ENCODE measurements at places on chromosomes 7 and 10.

- no peak for DNase-seq
Measured at GRCh38 chr7:150838965-150839650, 13.2 kb upstream of the AOC1 start.

- DNase-seq, result no peak
Measured at GRCh38 chr7:70322856-70323255, 724.6 kb downstream of the AUTS2 start.

DNA sequence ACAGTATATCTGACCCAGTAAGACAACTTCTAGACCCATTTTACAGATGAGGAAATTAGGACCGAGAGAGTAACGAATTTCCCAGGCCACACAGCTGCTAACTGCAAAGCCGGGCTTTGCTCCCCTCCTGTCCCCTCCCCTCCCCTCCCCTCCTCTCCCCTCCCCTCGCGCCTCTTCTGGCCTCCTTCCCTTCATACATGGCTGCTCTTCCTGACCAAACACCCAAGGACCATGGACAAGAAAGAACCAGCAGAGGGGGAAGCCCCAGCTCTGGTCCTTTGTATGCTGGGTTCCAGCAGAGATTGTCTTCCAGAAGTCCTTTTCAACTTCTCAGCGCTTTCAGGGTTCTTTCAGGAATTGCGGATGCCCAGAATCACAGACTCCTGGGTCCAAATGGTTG is 3.6 kb upstream of the TMEM72 start:
- no peak for DNase-seq

DNA sequence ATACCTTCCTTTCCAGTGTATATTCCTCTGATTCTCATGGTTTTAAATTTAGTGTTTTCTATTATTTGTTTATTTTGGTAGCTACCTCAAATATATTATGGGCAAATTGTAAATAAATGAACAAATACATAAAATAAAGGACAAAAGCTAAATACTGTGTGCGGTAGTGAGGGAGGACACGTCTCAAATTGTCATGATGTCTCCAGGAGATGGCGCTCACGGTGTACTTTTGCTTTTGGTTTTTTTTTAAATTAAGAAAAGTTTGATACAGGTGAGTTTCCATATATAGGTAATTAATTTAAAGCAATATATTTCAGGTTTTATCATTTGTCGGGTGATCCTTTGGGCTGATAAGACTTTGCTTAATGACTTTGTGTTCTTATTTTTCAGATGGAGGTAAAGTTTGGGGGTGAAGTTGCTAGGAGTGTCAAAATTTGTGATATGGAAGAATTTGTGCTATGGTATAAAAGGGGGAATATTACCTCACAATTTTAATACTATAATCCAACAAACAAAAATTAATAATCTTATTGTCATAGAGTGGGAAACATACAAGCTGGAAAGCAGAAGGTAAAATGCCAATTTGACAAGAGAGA is 68.4 kb upstream of the TMEM229A start:
- DNase-seq, result no peak

- no peak for DNase-seq
Measured at GRCh38 chr10:15163253-15163828, 5.2 kb downstream of the NMT2 start.

DNA sequence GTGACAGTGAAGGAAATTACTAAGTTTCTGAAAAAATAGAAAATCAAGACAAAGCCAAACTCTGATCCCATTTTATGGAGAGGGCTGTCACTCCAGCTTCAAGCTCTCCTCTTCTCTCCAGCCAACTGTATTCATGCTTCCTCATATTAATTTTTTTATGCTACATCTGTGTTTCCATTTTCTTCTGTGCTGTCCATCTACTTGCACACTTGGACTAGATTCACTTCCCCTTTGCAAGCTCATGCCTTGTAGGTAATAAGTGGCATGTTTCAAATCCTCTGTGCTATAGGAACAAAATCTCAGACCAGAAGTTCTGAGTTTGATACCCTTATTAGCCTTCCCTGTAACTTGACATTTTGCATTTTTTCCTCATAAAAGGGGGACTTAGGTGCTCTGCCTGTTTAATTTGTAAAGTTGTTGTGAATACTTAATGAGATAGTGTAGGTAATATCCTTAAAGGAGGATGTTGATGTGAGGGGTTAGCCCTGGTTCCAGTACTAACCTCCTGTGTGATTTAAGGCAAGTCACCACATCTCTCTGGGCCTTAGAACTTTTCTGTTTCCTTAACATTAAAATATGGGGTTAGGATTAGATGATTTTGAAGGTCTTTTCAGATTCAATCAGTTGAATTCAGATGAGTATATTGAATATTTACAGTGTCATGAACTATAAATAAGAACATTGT is 358.8 kb downstream of the BBS9 start:
- no peak for DNase-seq

DNA sequence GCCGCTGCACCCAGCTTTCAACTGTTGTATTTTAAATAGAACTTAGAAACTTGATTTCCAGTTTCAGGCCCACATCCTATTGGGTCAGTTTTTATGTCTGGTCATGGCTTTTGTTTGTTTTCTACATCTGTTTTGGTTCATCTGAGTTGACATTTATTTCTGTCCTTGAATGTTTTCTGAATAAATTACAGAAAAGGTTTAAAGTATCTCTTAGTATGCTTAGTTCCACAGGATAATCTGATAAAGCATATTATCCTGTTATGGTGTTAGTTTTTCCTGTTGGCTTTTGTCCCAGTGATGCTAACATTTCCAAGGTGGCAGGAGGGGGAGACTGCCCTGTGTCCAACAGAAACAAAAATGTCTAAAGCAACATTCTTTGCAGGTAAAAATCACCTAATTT is 733.2 kb downstream of the INHBA start:
- no peak for DNase-seq

- no peak for DNase-seq
Measured at GRCh38 chr7:108278776-108279175, 148.6 kb upstream of the LAMB4 start.

DNA sequence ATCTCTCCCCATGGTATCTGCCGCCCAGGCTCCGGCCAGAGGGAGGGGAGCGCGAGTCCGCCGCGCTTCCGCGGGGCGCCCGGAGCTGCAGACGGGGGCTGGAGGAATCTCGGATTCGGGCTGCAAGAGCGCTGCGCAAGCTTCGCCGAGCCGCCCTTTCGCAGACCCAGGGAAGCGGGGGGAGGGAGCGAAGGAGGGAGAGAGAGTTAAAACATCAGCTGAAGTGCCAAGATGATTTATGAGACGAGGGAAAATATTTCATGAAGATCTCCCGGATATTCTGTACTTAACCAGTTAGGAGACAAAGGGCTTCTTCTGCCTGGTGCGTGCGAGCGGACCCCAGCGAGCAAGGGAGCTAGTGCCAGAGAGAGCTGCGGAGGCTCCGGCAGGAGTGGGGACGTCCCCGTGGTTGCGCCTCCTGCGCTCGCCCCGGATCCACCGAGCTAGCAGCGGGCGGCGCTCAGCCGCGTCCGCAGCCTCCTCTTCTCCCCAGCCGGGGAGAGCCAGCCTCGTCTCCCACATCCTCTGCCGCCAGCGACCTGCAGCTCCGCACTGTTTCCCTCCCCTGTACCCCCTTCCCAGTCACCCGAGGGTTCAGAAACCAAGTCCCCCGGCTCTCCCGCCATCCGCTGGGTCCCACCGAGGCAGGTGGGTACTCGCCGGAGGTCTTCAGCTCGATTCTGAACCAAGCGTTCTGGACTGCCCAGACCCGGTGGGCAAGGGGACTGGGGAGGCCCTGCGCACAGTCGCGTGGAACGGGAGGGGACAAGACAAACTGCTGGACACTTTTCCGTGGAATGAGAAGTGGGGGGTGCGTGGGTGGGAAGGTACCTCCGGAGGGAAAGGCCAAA is 1.0 kb upstream of the PAX2 start:
- no peak for DNase-seq

- no peak for DNase-seq
Measured at GRCh38 chr7:113085781-113086390, 741 bp downstream of the GPR85 start.

- DNase-seq, result peak; percentile 65
Measured at GRCh38 chr10:133159950-133160825, at the start of gene KNDC1. Gene KNDC1, plus strand, starts transcription at chr10:133160219. Its CDS starts 249 bp downstream, at chr10:133160468.

GRCh38 chr7:78171398-78171797 is 372.8 kb downstream of the PHTF2 start:
- DNase-seq, result no peak

- no peak for DNase-seq
Measured at GRCh38 chr7:95917634-95918033, 145.3 kb downstream of the DYNC1I1 start.

DNA sequence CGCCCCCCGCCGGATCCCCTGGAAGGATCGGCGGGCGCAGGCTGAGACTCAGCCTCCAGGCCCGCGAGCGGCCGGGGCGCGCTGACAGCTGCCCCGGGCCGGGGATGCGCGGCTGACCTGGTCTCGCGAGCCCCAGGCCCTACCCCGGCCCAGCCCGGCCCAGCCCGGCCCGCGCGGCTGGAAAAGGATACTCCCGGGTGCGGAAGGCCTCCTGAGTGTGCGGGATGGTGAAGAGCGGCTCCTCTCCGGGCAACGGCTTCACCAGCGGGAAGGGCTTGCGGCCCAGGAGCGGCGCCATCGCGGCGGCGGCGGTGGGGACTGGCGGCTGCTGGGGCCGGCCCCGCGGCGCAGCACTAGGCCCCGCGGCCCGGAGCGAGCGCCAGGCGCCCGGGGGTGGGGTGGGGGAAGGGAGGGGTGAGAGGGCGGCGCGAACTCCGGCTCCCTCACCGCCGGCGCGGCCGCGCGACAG is 423 bp downstream of the BAZ1B start:
- no peak for DNase-seq

- DNase-seq, result no peak
Measured at GRCh38 chr10:85599081-85599480, 767.5 kb downstream of the GRID1 start.

- DNase-seq, result peak; percentile 22
Measured at GRCh38 chr10:43980313-43980712, 331.6 kb upstream of the ZNF32 start.

DNA sequence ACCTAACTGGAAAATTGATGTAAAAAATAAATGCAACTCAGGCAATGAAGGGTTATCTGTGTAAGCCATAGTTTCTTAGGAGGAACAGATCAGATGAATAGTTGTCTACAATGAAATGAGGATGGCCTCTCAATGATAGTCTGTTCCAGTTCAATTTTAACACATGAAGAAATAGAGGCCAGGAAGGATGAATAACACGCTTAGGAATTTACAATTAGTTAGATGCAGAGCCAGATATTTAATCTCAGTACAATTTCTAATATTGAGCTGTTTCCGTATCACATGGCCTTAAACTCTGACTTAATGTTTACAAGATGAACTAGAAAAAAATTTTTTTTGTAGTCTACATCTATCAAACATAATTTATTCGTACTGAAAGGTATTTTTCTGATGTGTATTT is 176.6 kb downstream of the GALNT11 start:
- DNase-seq, result no peak

DNA sequence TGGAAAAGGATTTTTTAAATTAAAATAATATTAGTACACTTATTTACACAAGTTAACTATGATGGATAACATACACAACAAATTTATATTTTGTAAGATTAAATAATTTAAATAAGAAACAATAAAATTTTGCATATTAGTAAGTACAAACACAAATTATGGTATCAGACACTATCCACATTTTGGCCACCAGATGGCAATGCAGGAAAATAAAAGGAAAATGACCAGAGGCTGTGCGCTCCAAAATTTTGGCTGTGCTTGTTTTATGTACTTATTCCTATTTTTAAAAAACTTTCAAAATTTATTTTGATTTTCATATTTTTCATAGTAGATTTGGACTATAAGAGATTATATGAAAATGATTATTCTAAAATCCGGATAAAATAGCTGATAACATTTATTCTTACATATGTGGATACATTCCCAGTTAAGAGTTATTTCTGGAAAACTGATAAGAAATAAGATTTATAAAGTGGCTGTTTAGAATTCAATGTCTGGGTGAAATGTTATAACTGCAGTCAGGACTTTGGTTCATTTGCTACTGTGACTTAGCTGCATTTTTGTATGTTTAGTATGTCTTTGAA is 274.7 kb upstream of the HGF start:
- peak; percentile 27 for DNase-seq

GRCh38 chr7:154840086-154840485 is 162.8 kb downstream of the PAXIP1 start:
- DNase-seq, result no peak

DNA sequence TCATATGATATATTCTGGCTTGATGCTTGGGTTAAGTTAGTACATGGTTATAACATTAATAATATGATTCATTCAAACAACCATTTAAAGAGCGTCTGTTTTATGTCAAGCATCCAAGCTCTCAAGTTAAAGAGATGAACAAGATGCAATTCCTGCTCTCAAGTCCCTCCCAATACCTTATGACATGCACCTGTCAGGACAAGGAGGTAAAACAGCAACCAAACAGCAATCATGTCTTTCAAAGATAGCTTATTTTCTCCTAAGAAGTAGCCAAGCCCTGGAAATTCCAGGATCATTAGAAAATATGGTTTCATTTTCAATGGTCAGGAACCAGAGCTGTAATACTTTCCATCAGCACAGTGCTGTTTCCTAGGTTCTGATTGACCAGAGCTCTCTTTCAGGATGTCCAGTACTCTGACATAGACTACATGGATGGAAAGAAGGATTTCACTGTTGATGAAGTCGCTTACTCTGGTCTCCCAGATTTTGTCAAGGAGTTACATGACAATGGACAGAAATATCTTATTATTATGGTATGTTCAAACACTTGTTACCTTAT is 29.0 kb downstream of the MGAM2 start:
- no peak for DNase-seq

GRCh38 chr10:17454161-17455014 is at the start of gene ST8SIA6:
Gene ST8SIA6, minus strand, starts transcription at chr10:17454595. Its CDS starts 340 bp downstream, at chr10:17454255.
- peak; percentile 75 for DNase-seq

- DNase-seq, result no peak
Measured at GRCh38 chr7:93933156-93933555, 11.6 kb downstream of the GNG11 start.

- no peak for DNase-seq
Measured at GRCh38 chr7:116271963-116272886, 61.9 kb downstream of the TES start.

DNA sequence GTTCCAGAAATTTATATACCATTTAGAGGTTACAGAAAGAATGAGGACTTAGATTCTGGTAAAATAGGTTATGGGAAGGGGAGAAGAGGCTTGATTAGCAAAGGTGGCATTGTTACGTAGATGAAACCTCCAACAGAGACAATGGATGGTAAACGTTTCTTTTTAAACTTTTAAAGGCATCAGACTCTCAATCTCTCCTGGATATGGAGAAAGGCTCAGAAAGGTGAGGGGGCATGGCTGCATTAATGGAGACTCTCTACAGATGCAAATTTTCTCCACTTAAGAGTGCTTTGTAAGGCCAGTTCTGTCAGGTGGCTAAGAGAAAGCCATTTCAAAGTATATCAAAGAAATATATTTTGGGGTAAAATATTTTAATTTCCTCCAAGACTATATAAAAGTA is 240.9 kb upstream of the PTER start:
- DNase-seq, result no peak

- no peak for DNase-seq
Measured at GRCh38 chr10:71193516-71193915, 18.9 kb upstream of the UNC5B start.

- DNase-seq, result no peak
Measured at GRCh38 chr10:14040787-14041631, 289.7 kb downstream of the FRMD4A start.

DNA sequence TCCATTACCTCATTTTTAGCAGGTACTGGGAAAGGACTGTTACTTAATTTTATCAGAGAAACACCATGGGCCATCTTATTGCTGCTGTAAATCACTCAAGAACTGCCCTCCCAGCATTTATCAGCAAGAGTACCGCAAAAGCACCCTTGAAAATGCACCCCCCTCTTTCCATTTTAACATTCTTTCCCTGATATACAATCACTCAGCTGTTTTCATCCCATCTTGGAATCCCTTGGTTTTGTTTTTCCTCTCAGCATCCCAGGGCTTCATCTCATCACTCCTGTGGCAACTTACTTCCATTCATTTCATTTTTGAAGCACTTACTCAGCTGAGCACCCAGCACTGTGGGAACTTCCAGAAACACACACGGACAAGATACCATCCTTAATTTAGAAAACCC is 36.5 kb downstream of the RAPGEF5 start:
- no peak for DNase-seq

All from activated naive CD4-positive, alpha-beta T cell treated with anti-CD3 and anti-CD28 coated beads, Interleukin-2, amount 10 ng/mL, durations not matched to agents 7 days and 5 days (primary cell).